Glomerular endothelial cell (primary cell): ENCODE measurements at places on chromosomes 7 and 10. TPM values are rescaled to one million over a fixed set of nuclear protein-coding genes. Genes with fewer than 3 reads are reported as not detected.
A peak's percentile ranks its signal among the peaks of the same experiment; 100 is the strongest.

- no peak for DNase-seq
Measured at GRCh38 chr7:101108330-101108857, 18.5 kb upstream of the SERPINE1 start.

DNA sequence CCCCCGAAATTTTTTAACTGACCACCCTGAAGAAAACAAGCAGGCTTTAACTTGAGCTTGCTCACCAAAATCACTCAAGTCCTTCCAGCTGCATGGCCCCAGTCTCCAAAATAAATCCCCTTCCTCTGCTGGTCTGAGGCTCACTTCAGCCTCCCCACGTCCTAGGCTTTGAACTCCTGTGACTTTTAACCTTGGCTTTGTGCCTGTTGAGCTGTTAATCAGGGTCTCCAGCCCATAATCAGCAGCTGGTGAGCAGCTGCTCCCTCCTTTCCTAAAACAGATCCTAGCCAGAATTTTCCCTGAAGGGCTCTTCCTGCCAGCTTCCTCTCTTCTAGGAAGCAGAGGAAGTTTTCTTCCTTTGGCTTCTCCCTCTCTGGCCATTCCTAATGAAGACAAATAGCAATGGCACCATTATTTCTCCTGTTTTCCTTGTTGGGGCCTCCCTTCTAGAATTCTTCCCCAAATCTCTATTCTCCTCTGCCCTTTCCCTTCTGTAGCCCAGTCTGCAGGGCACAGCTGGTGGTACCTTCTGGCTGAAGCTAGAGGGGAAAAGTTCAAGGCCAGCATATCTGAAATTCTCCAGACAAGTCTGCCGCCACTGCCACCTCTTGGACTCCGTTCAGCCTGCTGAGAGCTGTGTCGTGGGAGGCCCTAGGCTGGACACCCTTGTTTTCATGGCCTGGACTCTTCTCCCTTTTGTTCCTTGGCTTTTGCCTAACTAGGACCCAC, 152.1 kb downstream of the NOC3L start:
- DNase-seq: no peak

DNA sequence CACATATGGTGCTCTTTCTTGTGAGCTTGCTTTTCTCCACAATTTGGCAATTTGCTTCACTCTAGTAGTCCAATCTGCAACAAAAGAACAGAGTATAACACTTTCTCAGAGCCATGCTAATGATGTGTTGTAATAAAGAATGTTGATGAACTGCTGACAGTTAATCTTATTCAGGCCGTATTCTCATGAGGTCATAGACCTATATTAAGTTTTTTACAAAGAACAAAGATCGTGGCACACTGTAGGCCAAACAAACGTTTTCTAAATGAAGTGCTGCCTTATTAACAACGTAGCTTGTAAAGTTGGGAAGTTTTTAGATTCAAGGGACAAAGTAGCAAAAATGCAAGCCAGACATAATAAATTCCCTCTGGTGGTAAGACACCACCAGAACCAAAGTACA, 160.1 kb downstream of the GALNT11 start:
- DNase-seq: no peak

GRCh38 chr10:129935102-129935866, 28.8 kb downstream of the EBF3 start:
- no peak for DNase-seq

DNA sequence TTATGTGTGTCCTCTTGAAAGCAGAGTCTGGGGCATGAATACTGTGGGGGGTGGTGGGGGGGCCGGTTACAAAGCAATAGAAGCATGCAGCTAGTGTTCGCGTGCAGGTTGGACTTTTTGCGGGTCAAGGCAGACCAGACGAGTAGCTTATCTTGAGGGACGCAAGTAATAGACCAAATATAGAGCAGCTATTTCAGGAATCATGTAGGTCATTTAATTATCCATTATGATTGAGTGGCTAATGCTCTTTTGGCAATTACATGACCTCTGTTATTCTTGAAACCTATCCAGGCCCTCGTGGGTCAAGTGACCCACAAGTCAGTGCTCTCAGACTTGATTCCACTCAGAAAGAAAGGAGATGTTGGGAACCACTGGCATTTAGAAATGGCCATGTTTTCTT, 93.0 kb downstream of the BTRC start:
- DNase-seq: no peak

GRCh38 chr10:75231672-75232581, 3.8 kb downstream of the COMTD1 start:
- no peak for DNase-seq

GRCh38 chr10:21972584-21972983, 30.9 kb downstream of the DNAJC1 start:
- no peak for DNase-seq

DNA sequence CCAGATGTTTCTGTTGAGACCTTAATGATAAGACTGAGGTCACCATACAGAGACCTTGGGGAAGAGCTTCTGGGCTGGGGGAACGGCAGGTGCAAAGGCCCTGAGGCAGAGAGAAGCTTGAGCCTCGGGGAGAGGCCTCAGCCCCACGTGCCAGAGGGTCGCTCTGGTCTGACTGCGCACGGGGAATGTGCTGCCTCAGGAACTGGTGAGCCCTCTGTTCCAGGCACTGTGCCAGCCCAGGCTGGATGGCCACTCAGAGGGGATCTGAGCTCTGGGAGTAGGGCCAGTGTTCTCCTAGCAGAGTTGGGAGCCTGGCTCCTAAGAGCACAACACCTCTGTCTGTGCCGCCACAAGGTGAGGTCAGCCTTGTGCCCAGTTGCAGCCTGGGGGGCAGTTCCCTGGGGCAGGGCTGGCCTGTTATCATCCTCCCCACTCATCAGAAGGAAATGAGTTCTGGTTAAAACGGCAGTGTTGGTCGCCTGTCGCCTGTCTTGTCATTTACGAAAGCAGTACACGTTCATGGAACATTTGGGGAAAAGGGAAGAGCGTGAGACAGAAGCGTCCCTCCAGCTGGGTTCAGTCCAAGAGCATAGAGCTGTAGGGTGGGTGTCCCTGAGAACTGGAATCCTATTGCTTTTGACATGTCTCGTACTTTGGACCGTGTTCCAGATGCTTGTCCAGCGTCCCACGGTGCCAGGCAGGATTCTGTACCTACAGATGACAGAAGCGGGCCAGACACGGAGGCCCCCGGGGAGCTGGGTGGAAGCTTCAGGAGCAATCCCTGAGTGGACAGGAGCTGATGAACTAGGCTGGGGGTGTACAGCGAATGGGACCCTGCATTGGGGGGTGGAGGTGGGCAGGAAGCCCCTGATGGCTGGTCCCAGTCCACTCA, 4.3 kb downstream of the TTYH3 start:
- no peak for DNase-seq

- DNase-seq: no peak
Measured at GRCh38 chr7:137454246-137454724, 110.8 kb upstream of the PTN start.

DNA sequence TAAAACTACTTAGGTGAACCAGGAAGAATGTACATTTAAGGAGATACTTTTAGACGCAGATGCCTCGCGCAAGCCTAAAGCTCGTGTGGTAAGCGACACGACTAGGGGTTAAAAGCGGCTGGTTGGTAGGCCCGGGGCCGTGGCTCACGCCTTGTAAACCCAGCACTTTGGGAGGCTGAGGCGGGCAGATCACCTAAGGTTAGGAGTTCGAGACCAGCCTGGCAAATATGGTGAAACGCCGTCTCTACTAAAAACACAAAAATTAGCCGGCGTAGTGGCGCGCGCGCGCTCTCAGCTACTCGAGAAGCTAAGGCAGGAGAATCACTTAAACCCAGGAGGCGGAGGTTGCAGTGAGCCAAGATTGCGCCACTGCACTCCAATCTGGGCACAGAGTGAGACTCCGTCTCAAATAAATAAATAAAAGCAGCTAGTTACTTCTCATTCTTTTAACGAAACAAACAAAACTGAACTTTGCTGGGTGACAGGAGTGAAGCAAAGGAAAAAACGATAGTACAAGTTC, 879 bp downstream of the NUDT5 start:
- no peak for DNase-seq

GRCh38 chr10:64732372-64732957, 1211.3 kb downstream of the REEP3 start:
- DNase-seq: no peak

- no peak for DNase-seq
Measured at GRCh38 chr10:78911533-78912340, 157.0 kb upstream of the ZMIZ1 start.

DNA sequence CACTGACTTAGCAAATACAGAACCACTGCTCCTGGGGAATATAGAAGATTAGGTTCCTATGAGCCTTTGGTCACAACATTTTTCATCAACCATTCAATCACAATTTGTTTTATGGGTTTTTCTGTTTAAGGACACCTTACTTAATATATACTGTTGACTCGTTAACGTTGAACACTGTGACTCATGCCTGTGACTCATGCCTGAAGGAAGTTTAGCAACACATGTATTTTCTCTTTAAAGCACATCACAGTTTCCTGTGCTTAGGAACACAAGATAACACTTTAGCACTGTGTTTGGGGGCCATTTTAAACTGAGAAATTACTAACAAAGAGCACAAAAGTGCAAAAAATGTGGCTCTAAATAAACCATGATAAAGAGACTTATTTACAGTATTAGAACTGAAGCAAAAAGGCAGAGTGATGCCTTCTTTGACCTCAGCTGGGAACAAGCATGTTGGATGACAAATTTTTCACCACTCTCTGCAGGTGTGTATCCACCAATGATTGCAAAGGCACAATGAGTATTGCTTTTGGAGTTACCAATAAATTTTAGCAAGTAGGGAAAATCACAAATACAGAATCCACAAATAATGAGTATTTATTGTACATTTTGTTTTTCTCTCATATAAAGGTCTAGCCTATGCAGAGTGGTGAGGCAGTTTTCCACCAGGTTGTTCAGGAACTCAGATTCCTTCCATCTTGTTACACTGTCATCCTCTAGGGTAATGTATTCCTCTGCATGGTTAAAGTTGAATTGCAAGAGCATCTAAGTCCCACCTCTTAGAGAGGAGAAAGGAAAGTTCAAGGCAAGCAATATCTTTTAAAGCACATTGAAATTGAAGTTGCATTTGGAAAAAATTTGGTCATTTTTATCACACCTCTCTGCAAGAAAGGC, 7.3 kb downstream of the FGFBP3 start:
- DNase-seq: peak; percentile 94

Gene ANK3
- total RNA-seq: 7.9 and 12.9 TPM in 2 replicates

Gene OGDHL
- total RNA-seq: 0.58 TPM in 1 of 2 replicates, not detected in the other

Gene THSD7A
- total RNA-seq: 15.5 and 31.6 TPM in 2 replicates

Gene PON3
- not detected in 2 replicates for total RNA-seq

Gene ZNF92
- total RNA-seq: 4.0 and 11.0 TPM in 2 replicates
